ENCODE measurements at places on chromosomes 5 and 9.

DNA sequence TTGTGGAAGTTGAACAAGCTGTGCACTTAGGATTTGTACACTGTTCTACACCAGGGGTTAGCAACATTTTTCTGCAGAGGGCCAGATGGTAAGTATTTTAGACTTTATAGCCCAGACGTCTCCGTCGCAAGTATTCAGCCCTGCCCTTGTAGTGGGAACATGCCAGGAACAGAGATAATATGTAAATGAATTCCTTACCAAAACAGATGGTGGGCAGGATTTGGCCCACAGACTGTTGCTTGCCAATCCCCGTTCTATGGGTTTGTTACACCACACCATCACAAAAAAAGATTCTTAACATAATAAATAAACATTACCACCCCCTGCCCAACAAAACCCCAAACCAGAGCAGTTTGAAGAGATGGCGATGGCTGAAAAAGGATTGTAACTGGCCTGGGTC is 74.3 kb downstream of the AMBP start:
- no peak for DNase-seq

DNA sequence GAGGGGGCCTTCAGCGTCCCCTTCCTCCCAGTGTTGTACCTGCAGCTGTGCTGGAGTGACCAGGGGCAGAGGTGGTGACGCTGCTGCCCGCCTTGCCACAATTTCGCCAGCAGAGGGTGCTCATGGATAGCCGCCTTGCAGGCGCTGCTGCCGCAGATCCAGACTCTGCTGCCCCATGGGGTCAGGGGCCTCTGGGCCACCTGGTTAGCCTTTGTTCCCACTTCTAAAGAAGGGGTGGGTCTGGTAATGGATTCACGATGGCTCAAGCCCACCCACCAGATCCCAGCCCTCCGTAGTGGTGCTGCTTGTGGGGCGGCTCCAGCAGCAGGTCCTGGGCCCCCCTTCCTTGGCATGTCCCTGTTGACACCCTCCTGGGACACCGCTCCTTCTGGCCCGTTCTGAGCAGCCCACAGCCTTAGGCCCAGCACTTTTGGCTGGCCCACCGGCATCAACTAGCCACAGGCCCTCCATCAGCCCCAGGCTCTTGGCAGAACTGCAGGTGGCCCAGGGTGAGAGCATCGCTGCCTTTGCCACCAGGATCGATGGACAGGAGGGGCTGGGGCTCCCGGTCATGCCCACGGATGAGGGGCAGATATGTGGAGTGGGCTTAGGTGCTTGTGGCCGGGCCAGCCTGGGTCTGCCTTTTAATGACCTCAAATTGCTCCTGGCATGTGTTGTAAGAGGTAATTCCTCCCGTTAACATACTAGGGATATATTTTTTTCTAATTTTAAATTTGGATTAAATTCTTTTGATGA is 57.2 kb downstream of the COL5A1 start:
- DNase-seq: peak; percentile 55

DNA sequence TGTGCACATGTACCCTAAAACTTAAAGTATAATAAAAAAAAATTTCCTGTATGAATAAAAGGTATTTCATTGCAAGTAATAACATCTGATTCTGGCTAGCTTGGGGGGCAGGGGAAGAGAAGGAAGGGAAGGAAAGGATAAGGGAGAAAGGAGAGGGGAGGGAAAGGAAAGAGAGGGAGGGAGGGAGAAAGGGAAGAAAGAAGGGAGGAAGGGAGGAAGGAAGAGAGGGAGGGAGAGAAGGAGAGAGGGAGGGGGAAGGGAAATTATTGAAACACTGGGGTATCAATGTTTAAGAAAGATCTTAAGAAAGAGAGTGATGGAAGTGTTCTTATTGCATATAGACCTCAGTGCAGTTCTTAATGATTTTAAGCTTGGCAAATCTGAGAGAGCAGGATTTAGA is 129.8 kb upstream of the ZNF366 start:
- no peak for DNase-seq

DNA sequence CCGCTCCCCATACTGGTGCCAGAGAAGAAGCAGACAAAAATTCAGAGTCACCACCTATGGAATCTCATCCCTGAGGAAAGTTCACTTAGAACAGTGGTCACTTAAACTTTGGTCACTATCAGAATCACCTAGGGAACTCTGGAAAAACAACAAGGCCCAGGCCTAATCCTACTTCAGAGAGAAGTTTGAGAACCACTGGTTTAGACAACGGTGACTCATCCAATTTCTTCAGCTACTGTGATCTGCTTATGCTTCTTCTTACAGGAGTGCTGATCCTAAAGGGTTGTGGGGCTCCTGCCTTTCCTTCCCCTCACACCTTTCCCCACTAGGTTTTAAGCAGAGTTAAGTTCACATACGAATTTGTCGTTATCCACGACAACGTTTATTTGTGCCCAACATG is 194.7 kb upstream of the KLF4 start:
- no peak for DNase-seq
